ENCODE measurements at places on chromosomes 13 and 19.

- no peak for DNase-seq
These were observed 13.1 kb upstream of the SLC1A6 start for GRCh38 chr19:14992780-14993179.

DNA sequence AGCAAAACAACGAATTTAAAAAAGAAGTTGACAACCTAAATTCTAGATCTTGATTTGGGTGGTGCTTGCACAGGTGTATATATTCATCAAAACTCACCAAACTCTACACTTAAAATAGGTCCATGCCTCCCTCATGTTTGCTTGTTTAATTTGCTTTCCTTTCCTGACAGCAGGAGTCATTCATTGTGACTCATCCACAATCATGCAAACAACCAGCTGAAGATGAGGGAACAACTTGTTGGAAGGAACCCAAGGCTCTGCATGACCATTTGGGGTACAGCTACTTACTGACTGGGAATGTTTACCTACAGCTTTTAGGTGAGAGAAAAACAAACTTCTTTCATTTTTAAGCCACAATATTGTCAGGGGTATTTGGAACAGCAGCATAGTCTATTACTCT is 96.6 kb downstream of the RXFP2 start:
- DNase-seq: peak; percentile 70

GRCh38 chr13:32117701-32118100 is 86.1 kb downstream of the FRY start:
- DNase-seq: peak; percentile 49

DNA sequence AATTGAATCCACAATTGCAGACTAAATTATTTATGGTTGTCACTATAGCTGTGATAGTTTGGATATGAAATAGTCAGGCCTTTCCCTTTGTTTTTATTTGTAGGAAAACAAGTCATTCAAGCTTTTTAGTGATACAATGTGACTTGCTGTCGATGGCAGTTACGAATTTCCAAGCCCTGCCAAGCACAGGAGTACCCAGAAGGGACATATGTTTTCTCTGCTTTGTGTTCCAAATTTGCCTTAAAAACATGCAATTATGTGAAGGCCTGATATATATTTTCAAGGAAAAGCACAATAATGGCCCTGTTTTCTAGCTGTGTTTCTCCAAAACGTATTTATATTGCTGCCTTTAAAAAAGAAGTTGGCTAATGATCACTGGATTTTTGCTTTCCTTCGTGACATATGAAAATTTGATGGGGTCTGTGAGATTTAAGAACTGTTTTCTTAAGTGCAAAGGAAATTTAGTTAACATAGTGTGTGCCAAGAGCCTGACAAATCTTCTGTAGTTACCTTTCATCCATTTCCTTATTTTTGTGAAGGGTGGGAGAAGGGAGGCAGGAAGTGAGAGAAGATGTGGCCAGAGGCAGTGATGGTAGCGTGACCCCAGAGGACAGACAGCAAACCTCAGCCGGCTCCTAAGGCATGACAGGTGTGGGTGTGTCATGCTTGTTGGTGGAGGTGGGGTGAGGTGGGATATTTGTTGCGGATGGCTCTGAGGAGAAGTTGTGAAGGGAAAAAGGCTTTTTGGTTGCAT is 79.6 kb downstream of the TEX26 start:
- no peak for DNase-seq

- DNase-seq: no peak
These were observed 126.0 kb downstream of the RAP2A start for GRCh38 chr13:97559981-97560380.

GRCh38 chr19:8445488-8446001 is 770 bp downstream of the HNRNPM start:
- no peak for DNase-seq

DNA sequence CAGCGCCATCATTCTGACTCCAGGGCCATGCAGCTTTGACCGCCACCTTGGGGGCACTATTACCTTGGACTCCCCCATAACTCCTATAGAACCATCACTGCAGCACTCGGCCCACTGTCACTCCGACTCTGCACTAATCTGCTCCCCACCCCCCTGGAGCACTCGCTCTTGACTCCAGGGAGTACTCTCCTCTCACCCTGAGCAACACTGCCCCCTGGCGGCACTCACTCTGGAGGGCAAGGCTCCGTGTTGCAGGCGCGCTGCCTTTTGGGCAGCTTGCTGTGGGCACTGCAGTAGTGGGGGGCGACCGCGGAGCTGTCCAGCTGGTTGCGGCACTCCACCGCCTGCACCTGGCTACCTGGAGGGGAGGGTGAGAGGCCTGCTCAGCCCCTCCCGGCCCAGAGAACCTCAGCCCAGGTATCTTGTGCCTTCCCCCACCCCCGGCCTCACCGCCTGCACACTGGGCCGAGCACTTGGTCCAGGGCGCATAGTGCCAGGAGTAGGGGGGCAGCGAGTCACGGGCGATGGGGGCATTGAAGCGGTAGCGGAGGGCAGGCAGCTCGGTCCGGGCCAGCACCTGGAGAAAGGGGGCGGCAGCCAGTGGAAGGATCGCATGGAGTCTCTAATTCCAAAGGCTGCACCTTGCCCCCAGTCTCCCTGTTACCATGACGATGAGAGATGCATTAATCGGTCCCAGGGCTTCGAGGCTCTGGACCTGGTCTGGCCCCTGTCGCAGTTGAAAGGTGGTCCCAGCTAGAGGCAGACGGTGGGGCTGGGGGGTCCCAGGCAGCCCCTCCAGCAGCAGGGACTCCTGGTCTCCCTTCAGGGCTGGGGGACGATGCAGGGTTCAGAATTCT is 8.9 kb upstream of the MYO1F start:
- no peak for DNase-seq

- DNase-seq: no peak
These were observed 68.8 kb downstream of the CHST8 start for GRCh38 chr19:33690378-33691029.

- peak; percentile 33 for DNase-seq
These were observed 358.3 kb downstream of the KLF5 start for GRCh38 chr13:73417012-73417615.

- DNase-seq: no peak
These were observed 8.1 kb upstream of the IPO5 start for GRCh38 chr13:97945342-97945741.

GRCh38 chr19:31894451-31894850 is 451.0 kb upstream of the ZNF507 start:
- DNase-seq: no peak

GRCh38 chr19:5694167-5694955 is 4.3 kb downstream of the RPL36 start:
- DNase-seq: no peak

- peak; percentile 29 for DNase-seq
These were observed 21.7 kb downstream of the MAU2 start for GRCh38 chr19:19342086-19343015.

DNA sequence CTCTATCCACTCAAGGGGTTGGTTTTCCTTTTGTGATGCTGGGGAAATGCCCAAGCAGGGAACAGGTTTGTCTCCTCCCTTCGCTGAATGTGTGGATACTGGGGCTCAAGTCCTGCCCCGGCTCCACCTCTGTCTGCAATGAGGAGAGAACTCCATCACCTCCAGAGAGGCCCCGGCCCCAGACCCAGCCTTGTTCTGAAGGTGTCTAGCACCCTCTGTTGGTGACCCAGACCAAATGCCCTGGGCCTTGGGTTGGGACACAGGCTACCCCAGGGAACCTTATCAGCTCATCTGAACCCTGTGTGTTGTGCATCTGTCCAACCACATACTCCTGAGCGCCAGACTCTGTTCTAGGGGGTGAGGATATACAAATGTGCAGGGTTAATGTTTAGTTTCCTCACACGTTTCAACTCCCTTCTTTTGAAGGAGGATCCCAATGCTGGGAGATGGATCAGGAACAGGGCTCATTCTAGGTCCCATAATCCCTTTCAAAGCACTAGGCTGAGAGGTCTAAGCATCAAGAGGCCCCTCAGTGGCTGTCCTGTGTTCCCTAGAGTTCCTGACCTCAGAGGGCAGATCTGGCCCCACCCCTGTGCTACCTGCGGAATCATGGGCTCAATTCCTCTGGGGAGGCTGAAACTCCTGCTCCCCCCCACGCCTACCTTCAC is 112.5 kb upstream of the SLC7A1 start:
- DNase-seq: peak; percentile 12

DNA sequence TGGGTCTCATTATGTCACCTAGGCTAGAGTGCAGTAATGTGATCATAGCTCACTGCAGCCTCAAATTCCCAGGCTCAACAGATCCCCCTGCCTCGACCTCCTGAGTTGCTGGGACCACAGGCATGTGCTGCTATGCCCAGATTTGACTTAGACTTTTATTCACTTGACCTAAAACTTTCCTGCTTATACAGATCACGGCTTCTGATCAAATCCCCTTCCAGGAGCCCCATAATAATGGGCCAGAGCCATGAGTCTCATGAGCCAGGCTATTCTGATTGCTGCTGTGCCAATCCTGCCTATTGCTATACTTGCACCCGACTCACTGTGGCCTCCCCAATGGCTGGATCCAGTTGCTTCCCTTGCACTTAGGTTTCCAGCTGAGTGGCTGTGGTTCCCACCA is 42.0 kb downstream of the C1QTNF9 start:
- no peak for DNase-seq

GRCh38 chr19:7676376-7676775 is 514 bp upstream of the MCEMP1 start:
- no peak for DNase-seq

GRCh38 chr13:31887286-31887685 is 144.3 kb upstream of the FRY start:
- no peak for DNase-seq

DNA sequence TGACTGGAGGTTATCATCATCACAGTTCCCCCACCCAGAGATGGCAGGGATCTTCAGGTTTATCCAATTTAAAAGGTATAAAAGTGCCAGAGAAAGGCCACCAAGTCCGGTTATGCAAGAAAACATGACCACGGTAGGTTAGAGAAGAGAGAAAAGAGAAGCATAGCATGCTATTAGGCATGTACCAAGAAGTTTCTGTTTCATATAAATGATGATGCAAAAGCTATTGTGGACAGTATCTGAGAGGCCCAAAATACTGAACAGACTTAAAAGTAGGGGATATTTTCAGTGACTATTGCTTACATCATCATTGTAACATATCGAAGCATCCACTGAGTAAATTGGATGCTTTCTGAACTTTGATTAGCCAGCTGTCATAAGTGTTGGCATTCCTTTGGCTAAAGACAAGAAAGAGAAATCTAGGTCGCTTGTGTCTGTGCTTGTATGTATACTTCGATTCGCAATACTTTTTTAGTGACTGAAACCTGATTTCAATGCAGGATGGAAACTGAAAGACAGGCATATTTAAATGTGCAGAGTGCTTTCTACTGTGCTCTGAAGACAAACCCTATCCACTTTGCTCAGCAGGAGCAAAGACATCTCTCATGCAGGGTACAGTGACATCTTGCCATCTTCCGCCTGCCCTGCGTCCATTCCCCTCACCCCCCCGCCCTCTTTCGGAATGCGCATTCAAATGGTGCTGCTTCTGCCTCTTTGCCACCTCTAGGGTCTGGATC is 180.3 kb downstream of the SHISA2 start:
- no peak for DNase-seq

Data from renal cortical epithelial cell (primary cell).